Muscle of back (tissue), 13 donors: ENCODE measurements at places on chromosomes 1 and 21.

GRCh38 chr1:226610671-226611070 lies 62.1 kb downstream of the STUM start:
- no peak for DNase-seq

GRCh38 chr1:156697481-156697880 lies 7.9 kb downstream of the CRABP2 start:
- DNase-seq: no peak

GRCh38 chr1:195336812-195337211 lies 1271.4 kb downstream of the KCNT2 start:
- DNase-seq: no peak

- peak; percentile 43 for DNase-seq
Observed at GRCh38 chr1:207984831-207985572, 74.1 kb upstream of the CD34 start.

DNA sequence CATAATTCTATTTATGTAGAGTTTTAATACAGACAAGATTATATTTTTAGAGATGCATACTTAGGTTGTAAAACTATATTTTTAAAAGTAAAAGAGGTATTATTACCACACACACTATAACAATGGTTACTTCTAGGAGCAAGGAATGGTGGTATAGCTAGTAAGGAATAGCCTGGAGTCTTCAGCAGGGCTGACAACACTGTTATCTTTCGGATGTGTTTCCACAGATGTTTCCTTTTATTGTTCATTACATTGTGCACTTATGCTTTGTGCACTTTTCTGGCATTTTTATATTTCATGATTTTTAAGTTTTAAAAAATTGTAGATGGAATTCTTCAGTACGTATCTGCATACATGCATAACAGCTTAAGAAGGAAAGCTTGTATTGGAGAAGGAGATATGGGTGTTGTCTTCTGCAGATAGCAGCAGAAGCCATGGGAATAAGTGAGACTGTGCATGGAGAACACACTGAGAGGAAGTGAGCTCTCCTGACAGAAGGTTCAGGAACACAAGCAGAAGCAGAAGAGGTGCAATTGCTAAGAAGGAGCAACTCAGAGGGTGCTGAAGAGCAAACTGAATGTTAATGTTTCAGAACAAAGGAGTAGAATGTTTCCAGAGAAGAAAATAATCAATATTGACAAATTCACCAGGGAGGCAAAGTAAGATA lies 91.8 kb downstream of the UCHL5 start:
- no peak for DNase-seq
